Glutamatergic neuron (in vitro differentiated cells): ENCODE measurements at places on chromosomes 6 and 20. TPM values are rescaled to one million over a fixed set of nuclear protein-coding genes. Genes with fewer than 3 reads are reported as not detected.

GRCh38 chr6:168438783-168439520 lies 2.0 kb upstream of the SMOC2 start:
- no peak for DNase-seq

DNA sequence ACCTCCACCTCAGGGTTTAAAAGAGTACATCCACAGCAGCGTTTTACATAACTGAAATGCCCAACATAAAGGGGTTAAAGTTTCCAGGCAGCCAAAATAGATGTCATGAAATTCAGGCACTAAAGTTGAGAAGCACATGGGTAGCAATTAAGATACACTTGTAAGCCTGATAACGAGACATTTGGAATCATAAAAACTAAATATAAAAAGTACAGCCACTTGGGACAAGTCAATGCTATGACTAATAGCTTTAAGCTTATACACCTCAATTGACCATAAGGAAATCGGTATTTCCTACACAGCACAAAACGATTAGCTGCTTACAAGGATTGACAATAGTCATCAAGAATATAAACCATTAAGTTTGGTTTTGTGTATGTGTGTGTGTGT lies 11.8 kb downstream of the LOC128125822 start:
- DNase-seq = no peak

- DNase-seq = peak; percentile 93
Measured at GRCh38 chr20:63627129-63627750, 339 bp upstream of the GMEB2 start.

DNA sequence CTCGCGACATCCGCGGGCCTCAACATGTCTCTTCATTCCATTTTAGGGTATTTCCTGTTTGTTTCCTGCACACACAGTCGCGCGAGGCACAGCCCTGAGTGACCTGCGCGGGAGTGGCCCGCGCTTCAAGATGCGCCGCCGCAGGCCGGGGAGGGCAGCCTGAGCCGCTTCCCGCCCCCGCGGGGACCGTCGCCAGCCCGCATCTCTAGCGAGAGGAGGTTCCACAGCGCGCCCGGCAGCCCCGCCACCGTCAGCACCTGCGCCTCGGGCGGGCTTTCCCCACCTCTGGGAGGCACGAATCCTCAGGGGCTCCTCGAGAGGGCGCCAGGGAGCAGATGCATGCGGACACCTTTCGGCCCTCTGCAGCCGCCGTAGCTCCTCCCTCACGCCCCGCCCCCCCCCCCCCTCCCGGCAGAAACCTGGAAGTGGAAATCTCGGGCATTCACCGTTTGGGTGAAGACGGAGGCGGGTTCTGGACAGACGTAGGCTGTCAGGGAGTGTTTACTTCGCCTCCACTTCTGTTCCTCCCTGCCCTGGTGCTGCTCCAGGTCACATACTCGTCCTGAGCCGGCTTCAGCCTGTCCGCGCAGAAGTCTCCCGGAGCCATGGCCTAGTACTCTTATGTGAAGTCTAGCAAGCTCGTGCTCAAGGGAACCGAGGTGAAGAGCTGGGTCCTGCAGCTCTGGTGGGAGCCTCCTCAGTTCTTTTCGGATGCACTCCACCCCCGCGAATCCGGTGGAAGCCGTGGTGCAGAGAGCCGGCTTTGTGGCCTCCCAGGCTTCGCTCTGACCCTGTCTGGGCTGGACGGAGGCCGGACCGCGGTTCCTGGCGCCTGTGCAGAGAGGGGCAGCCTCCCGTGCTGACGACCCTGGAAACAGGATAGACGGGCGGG lies 880.5 kb upstream of the DEFB115 start:
- DNase-seq = peak; percentile 90

GRCh38 chr20:24692446-24693200 lies 223.2 kb downstream of the SYNDIG1 start:
- DNase-seq = no peak

- no peak for DNase-seq
Measured at GRCh38 chr6:131004387-131004755, 58.7 kb downstream of the EPB41L2 start.

DNA sequence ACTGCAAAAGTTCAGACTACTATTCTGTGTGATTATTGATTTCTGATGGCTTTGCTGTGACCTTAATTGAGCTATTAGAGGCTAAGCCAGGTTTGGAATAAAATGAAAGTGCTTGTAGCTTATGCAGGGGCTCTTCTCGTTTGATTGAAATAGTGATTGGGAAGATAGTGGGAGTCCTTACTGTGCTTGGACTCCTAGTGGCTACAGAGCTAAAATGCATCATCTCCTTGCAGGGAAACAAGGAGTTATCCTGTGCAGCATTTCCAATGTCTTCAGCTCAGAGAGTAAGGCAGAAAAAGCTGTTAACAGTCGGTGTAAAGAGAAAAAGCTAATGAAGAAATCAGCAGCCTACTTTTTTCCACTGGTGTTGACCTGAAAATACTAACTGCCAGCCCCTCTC lies 173.5 kb downstream of the SLC35F1 start:
- DNase-seq = no peak

DNA sequence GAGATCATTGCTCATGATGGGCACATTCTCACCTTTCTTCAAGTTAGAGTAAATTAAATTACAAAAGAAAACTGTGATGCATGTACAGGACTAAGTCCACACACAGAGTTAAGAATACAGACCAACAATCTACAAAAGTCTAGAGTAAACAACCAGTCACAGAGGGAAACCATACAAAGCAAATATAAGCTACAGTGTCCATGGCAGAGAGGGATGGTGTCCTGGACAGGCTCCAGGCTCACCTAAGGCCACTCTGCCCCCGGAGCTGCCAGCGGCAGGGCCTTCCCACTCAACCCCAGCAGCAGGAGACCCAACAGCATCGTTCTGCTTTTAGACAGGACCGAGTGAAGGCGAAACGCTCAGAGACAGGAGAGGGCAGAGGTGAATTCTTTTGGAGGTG lies 16.0 kb downstream of the PDE10A start:
- DNase-seq = no peak

DNA sequence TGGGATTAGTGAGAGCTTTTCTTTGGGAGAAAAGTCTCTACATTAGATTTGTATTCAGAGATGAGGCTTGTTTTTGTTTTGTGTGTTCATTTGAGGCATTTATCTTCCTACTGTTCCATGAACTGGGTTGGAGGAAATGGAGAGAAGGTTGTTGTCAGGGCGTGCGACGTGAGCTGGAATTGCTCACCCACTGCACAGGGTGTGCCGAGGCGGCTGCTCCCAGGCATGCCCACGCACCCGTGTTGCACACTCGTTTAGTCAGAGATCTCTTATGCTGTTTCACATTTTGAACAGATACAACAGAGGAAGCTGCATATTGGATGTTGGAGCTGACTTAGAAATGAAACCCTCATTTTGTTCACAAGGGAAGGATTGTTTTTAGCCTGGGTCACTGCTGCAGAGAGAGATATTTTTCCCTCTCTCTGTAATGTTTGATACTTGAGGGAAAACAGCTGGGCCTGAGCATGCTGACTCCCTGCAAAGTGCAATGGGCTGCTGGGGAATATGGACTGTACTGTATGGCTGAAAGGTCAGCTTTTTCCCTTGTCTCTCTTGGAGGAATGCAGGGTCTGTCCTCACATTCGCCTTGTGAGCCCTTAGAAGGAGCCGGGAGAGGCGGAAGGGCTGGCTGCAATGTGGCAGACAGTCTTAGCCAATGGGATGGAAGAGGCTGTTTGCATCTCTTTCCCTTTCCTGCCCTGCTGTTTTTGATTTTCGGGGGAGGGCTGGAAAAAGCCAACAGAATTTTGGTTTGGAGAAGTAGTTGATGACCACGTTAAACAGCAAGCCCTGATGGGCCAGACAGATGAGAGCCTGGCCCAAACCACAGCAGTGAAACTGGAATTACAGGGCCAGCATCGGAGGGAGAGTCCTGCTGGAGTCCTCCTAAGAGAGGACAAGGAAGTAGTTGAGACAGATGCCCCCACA lies 170.8 kb downstream of the SASH1 start:
- no peak for DNase-seq

GRCh38 chr6:142523515-142524375 lies 221.9 kb downstream of the ADGRG6 start:
- DNase-seq = no peak

DNA sequence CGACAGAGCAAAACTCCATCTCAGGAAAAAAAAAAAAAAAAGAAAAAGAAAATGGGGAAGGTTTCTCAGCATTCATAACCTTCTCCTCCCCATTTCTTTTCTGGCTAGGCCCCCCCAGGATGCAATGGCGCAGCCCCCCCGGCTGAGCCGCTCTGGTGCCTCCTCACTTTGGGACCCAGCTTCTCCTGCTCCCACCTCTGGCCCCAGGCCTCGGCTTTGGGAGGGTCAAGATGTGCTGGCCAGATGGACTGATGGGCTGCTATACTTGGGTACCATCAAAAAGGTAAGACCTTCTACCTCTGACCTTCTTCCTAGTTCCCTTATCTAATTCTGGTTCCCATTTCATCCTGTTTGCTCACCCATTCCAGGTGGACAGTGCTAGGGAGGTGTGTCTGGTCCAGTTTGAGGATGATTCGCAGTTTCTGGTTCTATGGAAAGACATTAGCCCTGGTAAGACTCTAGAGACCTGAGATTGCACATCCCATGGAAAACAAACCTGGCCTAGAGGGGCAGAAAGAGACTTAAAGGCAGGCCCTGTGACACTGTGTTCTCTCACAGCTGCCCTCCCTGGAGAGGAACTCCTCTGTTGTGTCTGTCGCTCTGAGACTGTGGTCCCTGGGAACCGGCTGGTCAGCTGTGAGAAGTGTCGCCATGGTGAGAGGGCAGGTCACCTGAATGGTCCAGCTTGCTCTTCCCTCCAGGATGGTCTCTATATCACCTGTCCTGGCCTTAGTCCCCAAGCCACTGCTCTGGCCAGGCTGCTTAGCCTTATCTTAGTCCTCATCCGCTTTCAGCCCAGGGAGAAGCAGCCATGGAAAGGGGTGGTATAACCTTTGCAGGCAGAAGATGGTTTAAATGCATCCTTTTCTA lies 1.6 kb downstream of the PHF1 start:
- no peak for DNase-seq

DNA sequence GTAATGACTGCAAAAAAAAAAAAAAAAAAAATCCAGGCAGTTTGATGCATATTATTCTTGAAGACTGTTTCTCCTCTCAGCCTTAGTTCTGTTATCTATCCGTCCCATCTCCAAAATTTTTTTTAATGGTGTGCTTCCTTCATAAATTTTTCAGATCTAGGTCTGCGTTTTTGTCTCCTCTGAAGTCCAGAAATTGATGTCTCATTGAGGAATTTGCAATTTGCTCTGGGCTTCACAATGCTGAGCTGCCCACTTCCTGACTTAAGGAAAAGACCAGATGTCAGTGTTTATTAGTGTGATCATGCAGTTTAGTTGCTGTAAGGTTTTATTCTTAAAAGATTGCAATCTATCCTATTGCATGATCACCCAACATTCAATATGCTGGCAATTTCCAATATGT lies 297.6 kb downstream of the ZNF217 start:
- DNase-seq = no peak

DNA sequence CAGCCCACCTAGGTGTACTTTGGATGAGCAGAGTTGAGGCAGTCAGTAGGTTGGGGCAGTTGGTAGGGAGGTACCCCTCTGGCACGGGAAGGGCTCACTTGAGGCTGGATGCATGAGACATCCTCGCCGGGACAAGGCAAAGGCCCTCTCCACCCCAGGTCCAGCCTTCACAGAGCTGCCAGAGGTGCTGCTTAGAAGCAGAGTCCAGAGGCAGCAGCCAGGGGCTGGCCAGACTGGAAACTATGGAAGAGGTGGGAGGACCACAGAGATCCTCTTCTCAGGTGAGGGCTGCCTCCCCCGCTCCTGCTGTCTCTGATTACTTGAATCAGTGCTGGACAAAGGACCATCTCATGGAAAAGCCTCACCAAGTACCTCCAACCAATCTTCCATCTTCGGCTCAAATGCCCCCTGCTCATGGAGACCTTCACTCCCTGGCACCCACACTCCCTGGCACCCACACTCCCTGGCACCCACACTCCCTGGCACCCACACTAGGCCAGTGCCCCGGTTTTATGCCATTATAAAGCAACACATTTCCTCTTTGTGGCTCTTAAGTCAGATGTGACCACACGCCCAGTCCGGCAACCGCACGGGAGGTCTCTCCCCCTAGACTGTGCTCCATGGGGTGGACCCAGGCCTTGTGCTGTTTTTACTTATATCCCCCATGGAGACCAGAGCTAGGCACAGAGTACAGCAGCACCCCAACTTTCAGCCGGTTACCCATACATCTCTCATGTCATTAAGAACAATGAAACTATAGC lies 100.1 kb downstream of the YTHDF1 start:
- peak; percentile 9 for DNase-seq

GRCh38 chr6:133896344-133896721 lies 7.4 kb downstream of the TCF21 start:
- no peak for DNase-seq

- no peak for DNase-seq
Measured at GRCh38 chr6:7080311-7080710, 27.4 kb upstream of the RREB1 start.

DNA sequence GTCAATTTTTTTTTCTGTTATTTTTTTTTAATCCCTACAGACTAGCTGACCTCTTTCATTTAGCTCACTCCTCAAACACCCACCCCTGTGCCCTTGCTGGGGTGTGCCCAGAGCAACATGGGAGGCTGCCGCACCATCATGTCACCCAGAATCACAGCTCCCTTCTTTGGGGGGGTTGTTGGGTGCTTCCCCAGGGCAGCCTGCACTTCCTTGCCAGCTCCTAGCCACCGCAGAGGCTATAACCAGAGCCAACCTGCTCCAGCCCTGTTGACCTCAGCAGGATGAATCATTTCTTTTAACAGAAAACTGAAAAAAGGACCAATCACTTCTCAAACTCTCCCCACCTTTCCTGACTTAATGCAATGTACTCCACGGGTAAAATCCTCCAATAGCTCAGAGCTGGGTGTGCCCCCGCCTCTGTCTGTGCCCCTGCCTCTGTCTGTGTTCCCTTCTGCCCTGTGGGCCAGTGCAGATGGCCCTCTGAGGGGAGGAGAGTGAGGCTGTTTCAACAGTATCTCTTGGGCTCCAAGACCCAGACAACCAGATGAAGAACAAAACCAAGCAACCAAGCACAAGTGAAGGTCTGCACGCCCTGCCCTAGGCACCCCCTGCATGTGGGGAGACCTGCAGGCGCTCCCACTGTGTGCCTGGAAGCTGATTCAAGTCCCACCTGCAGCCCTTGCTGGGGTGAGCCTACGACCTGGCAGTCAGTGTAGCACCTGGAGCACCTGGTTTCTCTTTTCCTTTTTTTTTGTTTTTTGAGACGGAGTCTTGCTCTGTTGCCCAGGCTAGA lies 67.7 kb downstream of the PYGB start:
- DNase-seq = no peak

ZNF391 gene
- 8.3 TPM for total RNA-seq

TSPO2 gene
- total RNA-seq = not detected

PSORS1C1 gene
- not detected for total RNA-seq

ZSCAN23 gene
- 18.2 TPM for total RNA-seq

TRERF1 gene
- 12.8 TPM for total RNA-seq

DPPA5 gene
- total RNA-seq = not detected

COQ3 gene
- total RNA-seq = 3.8 TPM

KCNB1 gene
- 3.1 TPM for total RNA-seq

ABCF1 gene
- 62.7 TPM for total RNA-seq
